ENCODE measurements at places on chromosomes 3 and 15.

DNA sequence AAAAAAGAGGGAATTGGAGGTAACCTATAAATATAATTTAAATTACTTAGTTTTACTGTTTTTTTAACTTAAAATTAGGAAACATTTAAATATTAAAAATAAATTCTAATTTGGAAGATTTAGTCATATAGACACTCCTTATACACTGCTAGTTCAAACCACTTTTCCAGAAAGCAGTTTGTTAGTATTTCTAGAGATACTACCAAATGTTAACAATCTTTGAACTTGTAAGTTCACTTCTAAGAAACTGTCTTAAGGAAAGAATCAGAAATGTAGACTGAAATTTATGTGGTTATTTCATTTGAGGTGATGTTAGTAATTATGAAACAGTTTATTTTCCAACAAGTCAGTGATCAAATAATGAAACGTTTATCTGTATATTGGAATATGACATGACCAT lies 22.7 kb downstream of the CTDSPL2 start:
- DNase-seq: no peak

DNA sequence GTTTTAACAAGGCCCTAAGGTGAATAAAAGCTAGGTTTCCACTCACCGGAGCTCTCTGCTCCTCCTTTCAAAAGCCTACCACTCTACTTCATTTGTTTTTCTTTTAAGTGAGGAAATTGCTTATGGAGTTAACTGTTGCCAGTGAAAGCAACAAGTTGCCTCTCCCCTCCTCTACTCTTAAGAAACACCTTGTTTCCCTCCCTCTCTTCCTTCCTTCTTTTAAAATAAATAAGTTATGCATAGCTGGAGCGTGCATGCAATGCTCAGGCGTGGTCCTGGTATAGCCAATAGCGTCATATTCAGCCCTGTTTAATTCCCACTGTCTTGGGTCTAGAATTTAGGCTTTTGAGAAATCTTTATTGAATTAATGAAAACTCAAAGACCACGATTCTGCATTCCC lies 101.1 kb upstream of the IGF1R start:
- DNase-seq: no peak

GRCh38 chr3:77446761-77447160 lies 406.9 kb downstream of the ROBO2 start:
- no peak for DNase-seq

DNA sequence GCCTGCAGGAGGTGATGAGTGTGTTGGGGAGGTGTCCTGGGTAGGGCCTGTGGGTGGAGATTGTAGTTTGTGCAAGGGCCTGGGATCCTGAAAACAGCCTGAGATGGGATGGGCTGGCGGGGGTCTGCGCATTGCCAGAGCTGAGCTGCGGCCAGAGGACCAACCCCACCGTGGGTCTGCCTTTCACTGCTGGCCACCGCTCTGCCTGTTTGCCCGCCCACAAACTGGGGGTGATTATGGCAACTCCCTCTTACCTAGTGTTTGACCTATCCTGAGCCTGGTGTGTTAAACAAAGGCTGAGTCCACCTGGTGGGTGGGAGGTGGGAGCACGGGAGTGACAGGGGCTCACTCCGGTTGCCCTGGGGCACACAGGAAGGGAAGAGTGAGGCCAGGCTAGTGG lies 9.8 kb downstream of the ABTB1 start:
- no peak for DNase-seq

- DNase-seq: no peak
Measured at GRCh38 chr3:116920826-116921610, 211.4 kb downstream of the TUSC7 start.

GRCh38 chr3:78870484-78870883 lies 897.3 kb downstream of the ROBO1 start:
- no peak for DNase-seq

DNA sequence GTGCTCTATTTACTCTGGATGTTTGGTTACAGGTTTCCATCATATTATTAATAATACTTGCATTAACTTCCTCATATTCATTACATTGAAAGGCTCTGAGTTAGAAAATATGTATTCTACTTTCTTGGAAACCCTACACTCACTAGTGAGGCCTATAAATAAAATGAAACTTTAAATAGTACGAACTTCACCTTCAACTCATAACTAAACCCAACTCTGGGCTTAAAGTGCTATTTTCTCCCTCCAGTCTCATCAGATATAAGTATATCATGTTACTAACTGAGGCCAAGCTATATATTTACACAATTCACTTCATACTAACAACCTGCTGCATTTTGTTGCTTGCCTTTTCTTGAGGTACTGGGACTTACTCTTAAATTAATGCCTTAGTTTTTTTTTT lies 306.7 kb downstream of the TIGIT start:
- DNase-seq: no peak

GRCh38 chr3:165513715-165514701 lies 317.8 kb upstream of the SLITRK3 start:
- no peak for DNase-seq

DNA sequence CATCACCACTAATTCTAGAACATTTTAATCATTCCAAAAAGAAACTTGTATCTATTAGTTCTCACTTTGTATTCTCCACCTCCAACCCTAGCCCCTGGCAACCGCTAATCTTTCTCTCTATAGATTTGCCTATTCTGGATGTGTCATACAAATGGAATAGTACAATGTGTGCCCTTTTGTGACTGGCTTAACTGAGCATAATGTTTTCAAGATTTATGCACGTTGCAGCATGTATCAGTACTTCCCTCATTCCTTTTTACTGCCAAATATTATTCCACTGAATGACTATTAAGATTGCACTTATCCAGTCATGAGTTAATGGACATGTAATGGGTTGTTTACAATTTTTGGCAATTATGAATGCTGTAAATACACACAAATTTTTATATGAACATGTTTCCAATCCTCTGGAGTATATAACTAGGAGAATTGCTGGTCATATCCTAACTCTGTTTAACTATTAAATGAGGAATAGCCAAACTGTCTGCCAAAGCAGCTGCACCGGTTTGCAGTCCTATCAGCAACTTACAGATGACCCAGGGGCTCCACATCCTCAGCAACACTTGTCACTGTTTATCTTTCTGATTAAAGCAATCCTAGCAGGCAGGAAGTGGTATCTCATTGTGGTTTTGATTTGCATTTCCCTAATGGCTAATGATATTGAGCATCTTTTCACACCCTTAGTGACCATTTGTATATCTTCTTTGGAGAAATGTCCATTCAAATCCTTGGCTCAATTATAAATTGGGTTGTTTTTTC lies 42.9 kb downstream of the DCUN1D1 start:
- no peak for DNase-seq

DNA sequence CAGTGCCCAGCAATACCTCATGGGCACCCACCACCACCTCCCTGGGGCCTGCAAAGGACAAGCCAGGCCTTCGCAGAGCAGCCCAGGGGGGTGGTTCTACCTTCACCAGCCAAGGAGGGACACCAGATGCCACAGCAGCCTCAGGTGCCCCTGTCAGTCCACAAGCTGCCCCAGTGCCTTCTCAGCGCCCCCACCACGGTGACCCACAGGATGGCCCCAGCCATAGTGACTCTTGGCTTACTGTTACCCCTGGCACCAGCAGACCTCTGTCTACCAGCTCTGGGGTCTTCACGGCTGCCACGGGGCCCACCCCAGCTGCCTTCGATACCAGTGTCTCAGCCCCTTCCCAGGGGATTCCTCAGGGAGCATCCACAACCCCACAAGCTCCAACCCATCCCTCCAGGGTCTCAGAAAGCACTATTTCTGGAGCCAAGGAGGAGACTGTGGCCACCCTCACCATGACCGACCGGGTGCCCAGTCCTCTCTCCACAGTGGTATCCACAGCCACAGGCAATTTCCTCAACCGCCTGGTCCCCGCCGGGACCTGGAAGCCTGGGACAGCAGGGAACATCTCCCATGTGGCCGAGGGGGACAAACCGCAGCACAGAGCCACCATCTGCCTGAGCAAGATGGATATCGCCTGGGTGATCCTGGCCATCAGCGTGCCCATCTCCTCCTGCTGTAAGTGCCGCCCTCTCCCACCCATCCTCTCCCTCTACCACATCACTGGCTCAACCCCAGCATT lies 19.2 kb upstream of the BFSP2 start:
- no peak for DNase-seq

Data from fibroblast of skin of abdomen (primary cell).